Urothelium cell line (cell line): ENCODE measurements at places on chromosomes 5 and 9.

DNA sequence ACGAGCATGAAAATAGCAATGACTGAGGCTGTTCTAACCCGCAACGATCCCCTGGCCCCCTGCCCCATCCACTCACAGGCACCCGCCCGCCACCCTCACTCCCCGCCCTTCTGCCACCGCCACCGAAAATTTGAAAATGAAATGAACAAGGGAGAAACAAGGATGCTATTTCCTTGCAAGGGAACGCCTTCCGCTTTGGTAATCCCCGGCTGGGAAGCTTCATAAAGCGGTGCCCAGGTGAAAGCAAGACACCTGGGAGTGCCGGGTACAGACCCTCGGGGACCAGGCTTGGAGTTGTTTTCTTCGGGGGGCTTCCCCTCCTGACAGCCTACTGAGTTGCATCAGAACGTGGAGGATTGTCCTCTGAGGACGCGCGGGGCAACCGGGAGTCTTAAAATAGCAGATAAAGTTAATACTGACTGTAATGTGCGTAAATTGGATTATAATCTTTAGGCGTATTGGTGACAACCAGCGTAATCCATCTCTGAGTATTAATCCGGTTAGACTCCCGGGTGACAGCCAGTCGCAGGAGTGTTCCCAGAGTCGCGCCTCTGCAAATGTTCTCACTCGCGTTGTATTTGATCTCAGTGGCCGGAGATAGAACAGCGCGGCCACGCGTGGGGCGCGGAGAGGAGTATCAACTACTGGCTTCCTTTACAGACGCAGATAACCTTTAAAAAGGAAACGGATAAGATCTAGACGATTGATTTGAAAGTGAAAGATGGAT, 885 bp upstream of the MLLT3 start:
- peak; percentile 4 for DNase-seq

DNA sequence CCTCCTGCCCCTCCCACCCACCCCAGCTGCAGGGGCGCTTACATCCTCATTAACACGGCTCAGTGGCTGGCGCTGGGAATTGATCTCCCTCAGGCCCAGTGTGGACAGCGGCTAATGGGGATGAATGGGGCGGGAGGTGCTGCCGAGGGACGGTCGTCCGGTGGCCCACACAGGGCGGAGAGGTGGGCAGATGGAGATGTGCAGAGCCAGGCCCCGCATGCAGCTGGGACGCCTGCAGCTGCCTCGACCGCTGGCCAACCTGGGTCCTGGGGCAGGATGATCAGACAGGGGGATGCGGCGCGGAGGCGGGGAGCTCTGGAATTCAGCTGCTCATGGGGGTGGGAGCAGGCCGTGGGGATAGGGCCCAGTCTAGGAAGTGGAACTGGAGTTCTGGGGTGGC, 17.6 kb downstream of the TSPAN17 start:
- DNase-seq = no peak

DNA sequence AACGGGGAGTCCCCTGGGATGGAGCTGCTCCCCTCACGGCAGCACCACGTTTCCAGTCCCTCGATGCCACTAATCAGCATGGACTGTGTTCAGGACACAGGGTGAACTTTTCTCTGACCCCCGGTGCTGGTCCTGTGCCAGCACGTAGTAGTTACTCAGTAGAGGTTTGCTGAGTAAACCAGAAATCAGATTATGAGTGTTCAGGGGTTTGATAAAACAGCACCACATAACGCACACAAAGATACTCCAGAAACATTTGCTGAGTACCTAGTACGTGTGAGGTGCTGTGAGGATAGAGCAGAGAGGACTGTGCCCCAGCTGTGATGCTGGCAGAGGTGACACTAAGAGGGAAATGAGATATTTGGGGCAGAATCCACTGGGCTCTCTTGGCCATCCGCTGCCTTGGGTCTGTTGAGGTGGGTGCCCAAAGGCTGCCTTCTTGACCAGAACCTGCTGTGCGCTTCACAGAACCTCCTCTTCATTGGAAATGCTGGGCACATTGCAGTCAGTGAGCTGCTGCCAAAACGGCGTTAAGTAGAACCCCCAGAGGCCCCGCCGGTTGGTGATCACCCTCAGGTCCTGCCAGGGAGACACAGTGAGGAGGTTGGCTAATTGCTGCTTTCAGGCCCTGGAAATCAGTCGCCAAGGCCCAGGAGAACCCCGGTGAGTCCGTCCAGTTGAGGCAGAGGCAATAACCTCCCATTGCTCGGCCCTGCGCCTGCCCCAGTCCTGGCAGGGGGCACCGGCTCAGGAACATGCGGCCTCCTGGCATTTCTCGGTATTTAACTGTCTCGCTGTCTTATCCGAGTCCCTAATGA, 49.4 kb downstream of the NEURL1B start:
- no peak for DNase-seq

- no peak for DNase-seq
Observed at GRCh38 chr5:150464554-150465012, 15.0 kb upstream of the RPS14 start.

GRCh38 chr5:111820072-111820471, 63.1 kb upstream of the NREP start:
- no peak for DNase-seq

DNA sequence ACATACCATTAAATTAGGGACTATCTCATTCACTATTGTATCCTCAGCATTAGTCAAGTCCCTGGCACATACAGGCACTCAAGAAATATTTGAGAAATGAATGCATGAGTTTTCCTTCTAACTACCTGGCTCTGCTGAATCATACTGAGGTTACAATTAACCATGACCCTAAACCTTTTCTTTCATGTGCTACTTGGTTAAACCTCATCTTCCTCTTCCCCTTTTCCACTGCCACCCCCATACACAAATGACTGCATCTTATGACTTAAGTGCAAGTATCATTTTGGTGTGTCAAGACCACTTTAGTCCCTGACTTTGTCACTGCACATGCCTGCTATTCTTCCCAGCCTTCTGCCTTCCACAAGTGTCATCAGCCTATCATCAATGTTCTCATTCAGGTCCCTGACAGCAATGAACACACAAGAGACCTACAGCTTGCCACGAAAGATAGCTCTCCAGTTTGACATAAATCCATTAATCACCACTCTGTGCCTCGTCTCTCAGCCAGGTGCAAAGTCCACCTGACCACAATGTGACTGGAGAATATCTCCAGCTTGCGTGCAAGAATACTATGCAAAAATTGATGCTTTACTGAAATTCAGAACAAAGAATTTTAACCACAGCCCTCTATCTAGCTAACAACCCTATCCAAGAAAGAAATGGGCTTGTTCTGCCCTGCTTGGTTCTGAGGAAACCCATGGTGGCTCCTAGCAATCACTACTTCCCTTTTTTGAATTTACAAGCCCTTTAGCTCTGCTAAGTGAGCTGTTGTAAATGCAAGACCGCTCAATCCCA, 74.5 kb downstream of the MAPKAP1 start:
- peak; percentile 16 for DNase-seq

DNA sequence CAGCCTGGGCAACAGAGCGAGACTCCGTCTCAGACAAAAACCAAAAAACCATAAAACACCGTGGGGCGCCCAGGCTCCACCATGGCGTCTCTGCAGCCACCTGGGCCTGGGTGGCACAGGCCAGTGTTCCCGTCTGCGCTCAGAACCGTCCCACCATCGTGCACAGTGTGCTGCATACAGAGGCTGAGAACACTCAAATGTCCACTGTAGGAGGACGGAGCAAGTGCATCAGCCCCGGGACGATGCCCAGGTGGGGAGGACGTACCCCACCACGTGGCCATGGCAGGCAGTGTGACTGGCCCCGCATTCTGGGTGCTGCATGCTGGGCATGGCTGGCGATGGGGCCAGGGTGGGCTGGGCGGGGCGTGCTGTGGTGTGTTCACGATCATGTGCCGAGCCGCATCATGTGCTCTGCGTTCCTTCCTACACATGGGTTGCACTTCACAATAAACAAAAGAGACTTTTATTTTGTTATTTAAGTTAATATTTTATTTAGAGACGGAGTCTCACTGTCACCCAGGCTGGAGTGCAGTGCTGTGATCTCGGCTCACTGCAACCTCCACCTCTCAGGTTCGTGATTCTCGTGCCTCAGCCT, 37.8 kb downstream of the EXD3 start:
- no peak for DNase-seq

- DNase-seq = no peak
Observed at GRCh38 chr5:142109331-142110045, 909 bp downstream of the NDFIP1 start.

GRCh38 chr9:19342947-19343346, 37.1 kb downstream of the RPS6 start:
- DNase-seq = no peak

DNA sequence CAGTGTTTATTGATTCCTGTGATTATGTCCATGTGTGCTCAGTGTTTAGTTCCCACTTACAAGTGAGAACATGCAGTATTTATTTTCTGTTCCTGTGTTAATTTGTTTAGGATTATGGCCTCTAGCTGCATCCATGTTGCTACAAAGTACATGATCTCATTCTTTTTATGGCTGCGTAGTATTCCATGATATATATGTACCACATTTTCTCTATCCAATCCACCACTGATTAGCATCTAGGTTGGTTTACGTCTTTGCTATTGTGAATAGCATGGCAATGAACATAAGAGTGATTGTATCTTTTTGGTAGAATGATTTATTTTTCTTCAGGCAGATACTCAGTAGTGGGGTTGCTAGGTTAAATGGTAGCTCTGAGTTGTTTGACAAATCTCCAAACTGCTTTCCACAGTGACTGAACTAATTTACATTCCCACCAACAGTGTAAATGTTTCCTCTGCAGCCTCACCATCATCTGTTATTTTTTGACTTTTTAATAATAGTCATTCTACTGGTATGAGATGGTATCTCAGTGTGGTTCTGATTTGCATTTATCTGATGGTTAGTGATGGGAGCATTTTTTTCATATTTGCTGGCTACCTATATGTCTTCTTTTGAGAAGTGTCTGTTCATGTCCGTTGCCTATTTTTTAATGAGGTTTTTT, 47.5 kb upstream of the ELL2 start:
- no peak for DNase-seq

- DNase-seq = no peak
Observed at GRCh38 chr5:59348189-59348588, 545.3 kb downstream of the PDE4D start.

GRCh38 chr5:14944996-14945395, 73.4 kb upstream of the ANKH start:
- no peak for DNase-seq

DNA sequence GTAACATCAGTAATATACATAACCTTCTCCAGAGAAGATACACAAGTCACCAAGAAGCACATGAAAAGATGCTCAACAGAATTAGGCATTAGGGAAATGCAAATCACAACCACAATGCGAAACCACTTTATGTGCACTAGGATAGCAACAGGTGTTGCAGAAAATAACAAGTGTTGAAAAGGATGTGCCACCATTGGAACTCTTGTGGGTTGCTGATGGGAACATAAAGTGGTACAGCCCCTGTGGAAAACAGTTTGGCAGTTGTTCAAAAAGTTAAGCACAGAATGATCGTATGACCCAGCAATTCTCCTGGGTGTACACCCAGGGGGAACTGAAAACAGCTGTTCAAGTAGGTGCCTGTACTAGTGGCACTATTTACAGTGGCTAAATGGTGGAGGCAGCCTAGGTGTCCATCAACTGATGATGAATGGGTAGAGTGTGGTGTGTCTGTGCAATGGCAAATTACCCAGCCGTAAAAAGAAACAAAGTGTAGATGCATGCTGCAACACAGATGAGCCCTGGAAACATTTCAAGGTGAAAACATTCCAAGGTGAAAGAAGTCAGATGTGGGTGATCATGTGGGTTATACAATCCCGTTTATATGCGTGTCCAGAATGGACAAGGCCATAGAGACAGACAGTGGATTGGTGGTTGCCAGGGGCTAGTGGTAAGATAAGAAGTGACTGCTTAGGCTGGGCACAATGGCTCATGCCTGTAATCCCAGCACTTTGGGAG, 27.2 kb downstream of the CCDC69 start:
- no peak for DNase-seq

GRCh38 chr5:115214541-115214940, 44.8 kb upstream of the TRIM36 start:
- no peak for DNase-seq

- DNase-seq = peak; percentile 31
Observed at GRCh38 chr5:139385061-139386049, 2.3 kb upstream of the SLC23A1 start.

DNA sequence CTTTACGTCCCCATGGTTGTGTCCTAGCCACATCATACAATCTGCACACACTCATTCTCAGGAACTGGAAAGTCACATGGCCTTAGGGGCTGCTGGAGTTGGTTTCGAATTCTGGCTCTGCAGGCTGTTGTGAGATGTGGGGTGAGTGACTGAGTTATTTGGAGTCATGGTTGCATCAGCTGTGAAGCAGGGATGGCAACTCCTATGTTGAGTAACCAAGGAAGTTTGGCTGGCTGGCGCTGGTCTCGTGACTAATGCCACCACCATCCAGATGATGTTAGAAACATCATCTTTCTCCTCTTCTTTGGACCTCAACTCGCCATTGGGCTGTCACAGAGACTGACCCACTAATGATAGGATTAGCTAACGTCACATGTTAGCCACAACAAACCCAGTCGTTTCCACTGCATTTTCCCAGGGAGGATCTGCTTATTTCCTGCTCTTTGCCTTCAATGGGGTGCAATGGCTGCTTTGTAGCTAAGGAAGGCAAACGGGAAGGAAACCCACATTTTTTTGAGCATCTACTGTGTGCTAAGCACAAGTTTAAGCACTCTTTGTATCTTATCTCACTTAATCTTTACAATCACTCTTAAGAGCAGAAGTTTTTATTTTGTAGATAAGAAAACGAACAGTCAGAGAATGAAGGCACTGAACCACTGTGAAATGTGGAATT, 78.1 kb upstream of the UBTD2 start:
- DNase-seq = peak; percentile 19

DNA sequence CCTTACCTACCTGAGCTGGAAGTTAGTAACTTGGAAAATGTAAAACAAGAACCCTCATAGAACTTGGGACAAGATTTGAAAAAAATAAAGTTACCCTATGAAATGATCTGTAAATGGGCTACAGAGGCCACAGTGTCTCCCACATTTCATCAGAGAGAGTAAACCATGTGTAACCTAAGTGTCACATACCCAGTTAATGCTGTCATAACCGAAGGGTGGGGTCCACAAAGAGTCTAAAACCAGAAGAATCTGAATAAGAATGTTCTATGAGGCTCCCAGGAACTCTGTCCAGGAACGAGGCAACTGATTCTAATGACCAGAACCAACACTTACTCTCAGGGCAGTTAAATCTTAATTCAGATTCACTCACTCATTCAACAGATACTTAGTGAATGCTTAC, 1.0 kb upstream of the FAM13B start:
- no peak for DNase-seq

DNA sequence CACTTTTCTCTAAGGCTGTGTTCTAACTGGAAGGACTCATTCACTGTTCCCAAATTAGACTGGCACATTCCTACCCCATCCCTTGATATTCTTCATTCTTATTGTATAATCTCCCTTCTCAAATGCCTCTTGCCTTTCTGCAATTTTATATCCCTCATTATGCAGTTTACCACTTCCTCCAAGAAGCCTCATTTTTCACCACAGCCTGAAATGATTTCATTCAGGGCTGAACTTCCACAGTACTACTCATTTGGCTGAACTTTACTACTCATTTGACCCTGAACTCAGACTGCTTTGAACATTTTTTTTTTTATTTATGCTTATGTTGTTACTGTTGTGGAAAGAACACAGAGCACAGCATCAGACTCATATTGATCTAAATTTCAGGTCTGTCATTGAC, 32.7 kb downstream of the GRIA1 start:
- no peak for DNase-seq
